ENCODE measurements at places on chromosomes 4 and X. TPM values are rescaled to one million over a fixed set of nuclear protein-coding genes. Genes with fewer than 3 reads are reported as not detected.

CA5B gene
- 9.2 TPM for total RNA-seq

FMR1NB gene
- not detected for total RNA-seq

SMR3A gene
- total RNA-seq = not detected

CRMP1 gene
- total RNA-seq = not detected

ZMAT1 gene
- total RNA-seq = 1.6 TPM

RAI2 gene
- not detected for total RNA-seq

DNA sequence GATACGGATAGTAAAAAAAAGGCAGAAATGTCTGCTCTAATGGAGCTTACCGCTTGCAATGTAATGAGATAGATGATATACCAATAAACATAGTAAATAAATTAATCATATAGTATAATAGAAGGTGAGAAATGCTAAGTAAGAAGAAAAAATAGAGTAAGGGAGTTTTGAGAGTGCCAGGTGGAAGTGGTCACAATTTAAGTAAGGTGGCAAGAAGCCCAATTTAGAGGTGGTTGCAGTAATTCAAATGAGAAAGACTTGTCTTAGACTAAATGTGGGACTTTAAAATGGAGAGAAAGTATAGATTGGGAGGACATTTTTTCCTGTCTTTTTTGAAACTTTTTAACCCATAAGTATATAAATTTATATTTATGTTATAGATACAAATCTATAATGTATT is 26.0 kb downstream of the TBC1D19 start:
- no peak overlapping the region for H3K4me3 ChIP-seq
- H3K4me1 ChIP-seq = peaks cover 8% of the 10 kb centered on the region
- H3K36me3 ChIP-seq = no peaks in the 10 kb centered on the region
- H3K27ac ChIP-seq = no peak overlapping the region
- DNase-seq = no peak

DNA sequence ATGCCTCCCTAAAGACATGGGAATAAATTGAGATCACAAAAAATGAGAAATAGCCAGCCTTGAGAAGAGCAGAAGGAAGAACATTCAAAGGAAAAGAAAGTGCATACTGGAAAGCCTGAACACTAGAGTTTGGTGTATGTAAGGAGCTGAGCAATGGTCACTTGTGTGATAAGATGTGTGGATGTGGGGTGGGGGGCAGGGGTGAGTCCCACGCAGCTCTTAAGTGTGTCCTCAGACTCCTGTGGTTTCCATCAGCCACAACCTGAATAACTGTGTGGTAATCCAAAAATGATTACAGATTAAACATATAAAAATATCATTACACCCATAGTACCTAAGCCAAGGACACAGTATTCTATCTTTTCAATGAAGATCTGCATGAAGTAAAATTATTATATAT is 59.9 kb downstream of the ELOVL6 start:
- no peak overlapping the region for H3K27ac ChIP-seq
- H3K27me3 ChIP-seq = no peaks in the 10 kb centered on the region
- H3K4me1 ChIP-seq = peaks cover 7% of the 10 kb centered on the region

GRCh38 chr4:11843927-11844326 is 415.2 kb upstream of the HS3ST1 start:
- H3K4me1 ChIP-seq = no peaks in the 10 kb centered on the region
- H3K27me3 ChIP-seq = no peaks in the 10 kb centered on the region
- no peak for DNase-seq
- H3K4me3 ChIP-seq = no peak overlapping the region
- no peak overlapping the region for H3K27ac ChIP-seq

GRCh38 chr4:164701665-164702064 is 52.3 kb upstream of the SMIM31 start:
- no peaks in the 10 kb centered on the region for H3K4me1 ChIP-seq
- DNase-seq = no peak
- no peak overlapping the region for H3K4me3 ChIP-seq
- H3K27me3 ChIP-seq = no peaks in the 10 kb centered on the region
- no peak overlapping the region for H3K27ac ChIP-seq
- no peaks in the 10 kb centered on the region for H3K36me3 ChIP-seq

- no peak for DNase-seq
- H3K27ac ChIP-seq = no peak overlapping the region
- no peak overlapping the region for H3K4me3 ChIP-seq
These were observed 17.8 kb downstream of the NKX6-1 start for GRCh38 chr4:84481077-84481859.

GRCh38 chr4:119508281-119508680 is 120.3 kb downstream of the PDE5A start:
- no peaks in the 10 kb centered on the region for H3K27me3 ChIP-seq
- no peak for DNase-seq
- H3K36me3 ChIP-seq = peaks cover 29% of the 10 kb centered on the region
- no peak overlapping the region for H3K4me3 ChIP-seq

- no peak overlapping the region for H3K27ac ChIP-seq
- no peak overlapping the region for H3K4me3 ChIP-seq
- H3K4me1 ChIP-seq = peaks cover 37% of the 10 kb centered on the region
- DNase-seq = no peak
- no peaks in the 10 kb centered on the region for H3K27me3 ChIP-seq
These were observed 95.1 kb downstream of the TMEM47 start for GRCh38 chrX:34562006-34562405.

DNA sequence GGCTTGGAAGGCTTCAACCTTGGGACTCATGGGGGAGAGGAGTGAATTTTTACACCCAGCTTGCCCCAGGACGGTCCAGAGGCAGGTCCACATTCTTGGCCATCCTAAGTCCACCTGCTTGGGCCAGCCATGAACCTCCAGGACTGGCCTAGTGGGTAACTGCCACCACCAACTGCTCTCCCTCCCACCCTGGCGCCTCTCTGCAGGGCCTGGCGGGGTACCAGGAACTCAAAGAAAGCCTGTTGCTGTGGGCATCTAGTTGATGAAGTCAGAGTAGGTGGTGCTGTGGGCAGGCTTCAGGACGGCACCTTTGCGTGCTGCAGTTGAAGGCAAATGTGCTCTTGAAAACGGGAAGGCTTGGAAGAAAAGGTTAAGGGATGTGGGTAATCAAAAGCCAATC is 12.0 kb downstream of the BCOR start:
- H3K4me1 ChIP-seq = peaks cover 54% of the 10 kb centered on the region
- peak overlapping the region; percentile 65 for H3K27ac ChIP-seq
- DNase-seq = no peak
- no peaks in the 10 kb centered on the region for H3K36me3 ChIP-seq

DNA sequence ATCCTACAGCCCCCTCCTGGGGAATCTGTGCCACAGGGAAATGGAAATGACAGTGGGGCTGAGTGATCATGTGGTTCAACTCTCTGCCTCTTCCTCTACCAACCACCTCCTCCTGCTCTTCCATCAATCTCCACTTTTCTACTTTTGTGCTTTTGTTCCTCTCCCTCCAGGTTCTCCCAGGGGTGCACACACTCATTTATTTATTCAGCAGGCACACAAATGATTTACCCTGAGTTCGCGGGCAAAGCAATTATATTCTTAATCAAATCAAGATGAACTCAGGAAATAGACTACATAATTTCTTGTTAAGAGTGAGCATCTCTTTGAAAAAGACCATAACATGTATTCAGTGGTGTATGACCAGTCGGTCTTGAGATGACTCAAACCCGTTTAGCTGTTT is 69.2 kb downstream of the VCX3A start:
- no peaks in the 10 kb centered on the region for H3K36me3 ChIP-seq
- no peaks in the 10 kb centered on the region for H3K4me1 ChIP-seq
- H3K4me3 ChIP-seq = no peak overlapping the region
- no peak for DNase-seq
- H3K27me3 ChIP-seq = no peaks in the 10 kb centered on the region
- no peak overlapping the region for H3K27ac ChIP-seq

- H3K36me3 ChIP-seq = no peaks in the 10 kb centered on the region
- no peak overlapping the region for H3K4me3 ChIP-seq
- H3K4me1 ChIP-seq = no peaks in the 10 kb centered on the region
- H3K27ac ChIP-seq = no peak overlapping the region
These were observed 161.5 kb downstream of the SOX3 start for GRCh38 chrX:140343226-140343868.

- H3K4me3 ChIP-seq = peak overlapping the region; percentile 76
- H3K4me1 ChIP-seq = peaks cover 31% of the 10 kb centered on the region
- peak; percentile 72 for DNase-seq
These were observed 44.5 kb downstream of the BRWD3 start for GRCh38 chrX:80765220-80765625.

DNA sequence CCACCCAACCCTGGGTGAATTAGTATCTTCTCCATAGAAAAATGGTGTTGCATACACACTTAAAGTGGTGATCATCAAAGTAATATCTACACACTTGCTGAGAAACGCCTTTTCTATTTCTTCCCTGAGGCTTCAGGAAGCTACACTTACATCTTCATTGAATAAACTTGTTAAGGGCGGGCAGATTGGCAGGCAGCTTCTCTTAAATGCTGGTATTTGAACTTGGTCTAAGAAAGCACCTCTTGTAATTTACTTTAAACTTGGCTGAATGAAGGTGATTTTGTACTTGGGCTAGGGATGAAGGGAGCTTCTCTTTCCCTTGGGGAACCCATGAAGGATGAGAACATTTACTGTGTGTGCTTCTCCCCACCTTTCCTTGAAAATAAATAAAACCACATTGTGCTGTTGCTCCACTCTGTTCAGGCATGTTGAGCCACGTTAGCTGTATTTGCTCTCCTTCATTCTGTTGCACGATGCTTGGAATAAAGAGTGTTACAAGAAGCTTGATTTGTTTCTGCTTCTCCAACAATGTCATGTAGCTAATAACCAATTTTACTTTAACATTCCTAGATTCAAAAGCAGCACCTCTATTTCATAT is 430.1 kb downstream of the ANKRD50 start:
- no peaks in the 10 kb centered on the region for H3K36me3 ChIP-seq
- no peak overlapping the region for H3K27ac ChIP-seq
- H3K27me3 ChIP-seq = no peaks in the 10 kb centered on the region
- no peak overlapping the region for H3K4me3 ChIP-seq

DNA sequence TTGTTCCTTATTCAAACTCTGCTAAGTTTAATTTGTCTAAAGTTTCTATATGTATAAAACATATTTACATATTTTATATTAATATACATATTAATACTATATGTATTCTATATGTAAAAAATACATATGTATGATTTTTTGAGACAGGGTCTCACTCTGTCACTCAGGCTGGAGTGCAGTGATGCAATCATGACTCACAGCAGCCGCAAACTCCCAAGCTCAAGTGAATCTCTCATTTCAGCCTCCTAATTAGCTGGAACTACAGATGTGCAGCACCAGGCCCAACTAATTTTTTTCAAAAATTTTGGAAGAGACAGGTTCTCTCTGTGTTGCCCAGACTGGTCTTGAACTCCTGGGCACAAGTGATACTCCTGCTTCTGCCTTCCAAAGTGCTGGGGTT is 684.9 kb downstream of the TRAM1L1 start:
- H3K4me1 ChIP-seq = no peaks in the 10 kb centered on the region
- no peaks in the 10 kb centered on the region for H3K27me3 ChIP-seq
- no peak overlapping the region for H3K4me3 ChIP-seq
- no peaks in the 10 kb centered on the region for H3K36me3 ChIP-seq
- no peak for DNase-seq

DNA sequence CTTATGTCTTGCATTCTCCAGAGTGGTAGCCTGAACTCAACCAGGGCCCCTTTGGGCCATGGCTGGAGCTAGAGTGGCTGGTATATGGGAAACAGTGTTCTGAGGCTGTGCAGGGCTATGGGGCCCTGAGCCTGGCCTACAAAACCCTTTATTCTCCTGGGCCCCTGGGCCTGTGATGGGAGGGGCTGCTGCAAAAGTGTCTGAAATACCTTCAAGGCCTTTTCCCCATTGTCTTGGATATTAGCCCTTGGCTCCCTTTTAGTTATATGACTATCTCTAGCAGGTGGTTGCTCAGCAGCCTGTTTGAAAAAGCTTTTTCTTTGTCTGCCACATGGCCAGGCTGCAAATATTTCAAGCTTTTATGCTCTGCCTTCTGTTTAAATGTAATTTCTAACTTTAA is 22.5 kb downstream of the APOOL start:
- H3K27me3 ChIP-seq = no peaks in the 10 kb centered on the region
- no peaks in the 10 kb centered on the region for H3K4me1 ChIP-seq
- H3K4me3 ChIP-seq = no peak overlapping the region

DNA sequence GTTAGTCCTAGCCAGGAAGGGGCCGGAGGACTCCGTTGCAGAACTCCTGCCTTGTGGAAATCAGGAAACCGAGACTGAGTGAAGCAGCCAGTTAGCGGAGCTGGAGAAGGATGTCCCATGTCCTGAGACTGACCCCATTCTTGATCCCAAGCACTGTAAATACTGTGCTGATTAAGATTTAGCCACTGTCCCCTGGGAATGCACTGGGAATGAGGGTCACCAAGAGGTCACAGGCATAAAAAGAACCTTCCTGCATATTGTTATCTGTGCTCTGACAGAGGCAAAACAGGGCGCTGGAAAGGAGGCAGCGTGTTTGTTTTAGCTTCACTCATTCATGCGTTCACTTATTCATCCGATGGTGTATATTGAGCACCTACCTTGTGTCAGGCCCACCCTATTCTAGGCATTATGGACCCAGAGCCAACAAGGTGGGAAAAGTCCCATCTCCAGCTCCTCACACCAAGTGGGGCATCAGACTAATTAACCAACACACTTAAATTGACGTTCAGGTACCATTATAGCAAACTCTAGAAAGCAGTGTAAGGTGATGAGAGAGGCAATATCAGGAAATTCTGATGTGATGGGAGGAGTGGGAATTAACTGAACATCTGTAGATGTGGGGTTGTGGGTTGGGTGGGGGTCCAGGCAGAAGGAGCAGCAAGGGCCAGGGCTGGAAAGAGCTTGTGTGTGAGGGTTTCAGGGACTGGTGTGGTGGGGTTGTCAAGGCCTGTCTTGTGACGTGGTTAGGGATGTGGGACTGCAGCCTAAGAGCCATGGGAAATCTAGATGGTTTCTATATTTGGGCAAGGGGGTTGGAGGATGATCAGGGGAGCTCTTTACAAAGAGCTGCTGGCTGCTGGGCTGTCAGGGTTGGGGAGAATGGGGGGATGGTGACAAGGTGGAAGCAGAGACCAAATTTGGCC is 10.6 kb upstream of the SLC2A9 start:
- H3K27me3 ChIP-seq = peaks cover 6% of the 10 kb centered on the region
- no peak overlapping the region for H3K4me3 ChIP-seq
- no peaks in the 10 kb centered on the region for H3K36me3 ChIP-seq
- no peak for DNase-seq
- H3K4me1 ChIP-seq = peaks cover 26% of the 10 kb centered on the region
- no peak overlapping the region for H3K27ac ChIP-seq

GRCh38 chr4:64539234-64539849 is 130.1 kb upstream of the TECRL start:
- H3K27ac ChIP-seq = no peak overlapping the region
- H3K27me3 ChIP-seq = no peaks in the 10 kb centered on the region
- H3K4me1 ChIP-seq = no peaks in the 10 kb centered on the region
- H3K4me3 ChIP-seq = no peak overlapping the region
- DNase-seq = peak; percentile 63
- H3K36me3 ChIP-seq = no peaks in the 10 kb centered on the region

DNA sequence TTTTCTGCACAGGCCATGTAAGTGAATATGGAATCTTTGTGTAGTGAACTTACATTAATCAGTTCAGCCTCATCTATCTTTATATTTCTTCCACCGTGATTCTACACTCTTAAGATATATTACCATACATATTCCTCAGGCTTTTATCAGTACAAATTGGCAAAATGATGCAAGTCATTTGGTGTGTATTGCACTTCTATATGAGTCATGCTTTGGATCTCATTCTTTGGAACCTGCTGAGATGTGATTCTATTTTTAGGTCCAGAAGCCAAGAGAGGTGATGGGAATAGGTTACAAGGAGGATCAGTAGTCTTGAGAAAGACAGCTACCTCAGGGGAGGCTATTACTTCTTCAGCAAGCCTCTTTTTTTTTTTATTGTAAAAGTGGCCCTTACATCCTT is 204.4 kb downstream of the ZNF330 start:
- H3K36me3 ChIP-seq = peaks cover 3% of the 10 kb centered on the region
- DNase-seq = peak; percentile 62
- H3K4me1 ChIP-seq = peaks cover 26% of the 10 kb centered on the region
- no peaks in the 10 kb centered on the region for H3K27me3 ChIP-seq
- H3K4me3 ChIP-seq = no peak overlapping the region
- no peak overlapping the region for H3K27ac ChIP-seq

Measured in HFFc6 (cell line).